Effector CD8-positive, alpha-beta T cell (primary cell): ENCODE measurements at places on chromosomes 13 and 19.

DNA sequence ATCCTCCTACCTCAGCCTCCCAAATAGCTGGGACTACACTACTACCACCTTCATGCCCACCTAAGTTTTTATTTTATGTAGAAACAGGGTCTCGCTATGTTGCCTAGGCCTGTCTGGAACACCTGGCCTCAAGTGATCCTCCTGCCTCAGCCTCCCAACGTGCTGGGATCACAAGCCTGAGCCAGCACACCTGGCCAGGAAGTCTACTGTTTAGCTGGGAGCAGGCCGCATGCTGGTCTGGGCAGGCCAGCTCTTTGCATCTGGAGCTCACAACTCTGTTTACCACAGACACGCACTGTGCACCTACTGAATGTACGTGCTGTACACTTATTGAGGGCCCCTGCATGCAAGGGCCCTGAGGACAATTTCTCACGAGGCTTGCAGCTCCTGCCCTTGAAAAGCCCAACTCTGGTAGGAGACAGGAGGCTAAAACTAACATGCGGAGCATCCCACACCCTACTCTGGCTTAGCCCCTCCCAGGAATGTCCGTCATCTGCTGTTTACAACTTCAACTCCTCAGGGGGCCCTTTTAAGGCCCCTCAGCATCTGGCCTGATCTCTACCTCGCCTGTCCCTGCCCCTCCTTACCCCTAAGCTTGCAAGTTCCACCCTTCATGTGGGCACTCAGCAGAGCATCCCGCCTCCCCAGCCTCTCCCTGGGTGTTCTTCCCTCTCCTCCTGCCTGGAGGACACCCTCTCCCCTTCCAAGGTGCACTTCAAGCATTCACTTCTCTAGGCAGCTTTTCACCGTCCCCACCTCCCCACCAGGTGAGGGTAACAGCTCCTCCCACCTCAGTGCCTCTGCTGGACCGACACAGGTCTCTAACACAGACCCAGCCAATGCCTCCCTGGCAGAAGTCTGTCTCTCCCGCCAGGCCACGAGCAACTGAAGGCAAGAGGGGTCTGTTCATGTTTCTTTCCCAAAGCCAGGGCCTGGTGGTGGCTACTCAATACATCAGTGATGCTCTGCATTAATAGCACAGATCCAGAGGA, 114.2 kb upstream of the UQCRFS1 start:
- DNase-seq, result no peak

DNA sequence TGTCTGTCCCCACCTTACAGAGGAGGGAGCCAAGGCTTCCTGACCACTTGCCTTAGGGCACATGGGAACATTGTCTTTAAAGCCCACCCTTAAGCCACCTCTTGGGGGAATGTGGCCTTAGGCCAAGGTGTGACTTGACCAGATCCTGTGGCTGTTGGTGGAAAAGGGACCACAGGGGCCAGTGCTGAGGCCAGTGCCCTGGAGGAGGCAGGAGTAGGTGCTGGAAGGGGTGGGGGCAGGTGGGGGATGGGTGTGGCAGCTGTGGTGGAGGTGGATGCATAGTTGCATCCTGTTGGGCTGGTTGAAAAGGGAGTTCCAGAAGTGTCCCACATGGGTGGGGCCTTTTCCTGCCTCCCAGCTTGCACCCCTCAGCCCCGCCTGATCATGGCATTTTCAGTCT, 44.8 kb downstream of the DNM2 start:
- no peak for DNase-seq

DNA sequence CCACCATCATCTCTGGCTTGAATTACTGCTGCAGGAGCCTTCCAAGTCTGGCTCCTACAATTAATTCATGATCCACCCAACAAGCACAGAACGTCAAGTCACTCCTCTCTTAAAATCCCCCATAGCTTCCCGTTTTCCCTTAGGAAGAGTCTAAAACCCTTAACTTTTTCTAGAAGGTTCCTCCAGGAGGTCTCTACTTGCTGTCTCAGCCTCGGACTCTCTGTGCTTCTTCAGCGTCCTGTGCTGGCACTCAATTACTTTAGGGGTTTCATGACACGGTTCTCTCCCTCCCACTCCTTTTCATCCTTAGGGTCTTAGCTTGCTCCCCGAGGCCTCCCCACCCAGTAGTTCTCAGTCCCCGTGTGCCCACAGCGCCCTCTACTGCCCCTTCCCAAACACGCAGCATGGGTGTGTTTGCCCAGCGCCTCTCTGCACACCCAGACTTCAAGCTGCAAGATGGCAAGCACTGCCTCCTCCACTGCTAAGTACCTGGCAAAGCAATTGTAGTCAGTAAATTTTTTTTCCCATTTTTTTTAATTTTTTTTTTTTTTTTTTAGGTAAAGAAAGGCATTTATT, 25.8 kb upstream of the MAP3K10 start:
- peak; percentile 51 for DNase-seq

GRCh38 chr19:5893296-5893903, 10.2 kb downstream of the NDUFA11 start:
- DNase-seq, result no peak

- no peak for DNase-seq
Observed at GRCh38 chr13:73683746-73684145, 450.5 kb downstream of the KLF12 start.

DNA sequence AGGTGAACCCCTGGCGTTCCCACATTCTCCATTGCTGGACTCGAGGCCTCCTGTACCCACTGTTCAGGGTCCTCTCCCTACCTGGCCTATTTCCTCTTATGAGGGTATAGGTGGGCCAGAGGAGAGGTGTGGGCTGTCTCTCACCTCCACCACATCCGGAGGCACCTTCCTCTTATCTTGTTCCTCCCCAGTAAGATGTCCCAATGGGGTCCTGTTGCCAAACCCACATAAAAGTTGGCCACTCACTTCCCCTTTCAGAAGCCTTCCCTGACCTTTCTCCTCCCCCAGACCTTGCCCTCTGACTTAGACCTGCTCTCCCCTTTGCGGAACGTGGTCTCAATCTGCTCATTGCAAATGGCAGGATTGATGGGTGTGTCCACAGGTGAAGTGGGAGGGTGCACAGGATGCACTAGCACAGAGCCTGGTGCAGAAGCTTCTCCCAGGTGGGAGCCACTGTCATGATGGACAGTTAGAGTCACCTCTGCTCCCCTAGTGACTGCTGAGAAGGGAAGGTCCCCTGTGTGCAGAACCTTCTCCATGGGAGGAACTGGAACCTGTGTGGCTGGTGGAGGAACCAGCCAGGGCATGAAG, 1.3 kb downstream of the CYP4F3 start:
- DNase-seq, result no peak

GRCh38 chr13:80665792-80666333, 324.9 kb upstream of the SPRY2 start:
- no peak for DNase-seq

GRCh38 chr19:41420101-41420880, 6.9 kb downstream of the B3GNT8 start:
- DNase-seq, result no peak

- no peak for DNase-seq
Observed at GRCh38 chr19:4504891-4505569, 13.3 kb downstream of the PLIN4 start.

DNA sequence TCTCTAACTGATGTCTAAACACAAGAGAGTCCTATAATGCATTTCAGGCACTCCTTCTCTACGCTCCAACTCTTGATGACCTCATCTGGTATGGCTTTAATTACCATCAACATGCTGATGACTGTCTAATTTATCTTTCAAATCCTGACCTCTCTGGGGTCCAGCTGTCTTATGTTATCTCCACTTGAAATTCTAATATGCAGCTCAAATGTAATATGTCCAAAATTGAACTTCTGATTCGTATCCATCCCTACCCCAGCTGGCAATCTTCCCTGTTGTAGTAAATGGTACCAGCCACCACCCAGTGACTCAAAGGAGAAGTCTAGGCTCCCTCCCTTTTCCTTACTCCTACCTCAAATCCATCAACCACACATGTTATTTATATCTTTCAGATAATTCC, 288.0 kb upstream of the SLC10A2 start:
- DNase-seq, result no peak

- DNase-seq, result no peak
Observed at GRCh38 chr13:57569986-57570385, 61.6 kb upstream of the PCDH17 start.

DNA sequence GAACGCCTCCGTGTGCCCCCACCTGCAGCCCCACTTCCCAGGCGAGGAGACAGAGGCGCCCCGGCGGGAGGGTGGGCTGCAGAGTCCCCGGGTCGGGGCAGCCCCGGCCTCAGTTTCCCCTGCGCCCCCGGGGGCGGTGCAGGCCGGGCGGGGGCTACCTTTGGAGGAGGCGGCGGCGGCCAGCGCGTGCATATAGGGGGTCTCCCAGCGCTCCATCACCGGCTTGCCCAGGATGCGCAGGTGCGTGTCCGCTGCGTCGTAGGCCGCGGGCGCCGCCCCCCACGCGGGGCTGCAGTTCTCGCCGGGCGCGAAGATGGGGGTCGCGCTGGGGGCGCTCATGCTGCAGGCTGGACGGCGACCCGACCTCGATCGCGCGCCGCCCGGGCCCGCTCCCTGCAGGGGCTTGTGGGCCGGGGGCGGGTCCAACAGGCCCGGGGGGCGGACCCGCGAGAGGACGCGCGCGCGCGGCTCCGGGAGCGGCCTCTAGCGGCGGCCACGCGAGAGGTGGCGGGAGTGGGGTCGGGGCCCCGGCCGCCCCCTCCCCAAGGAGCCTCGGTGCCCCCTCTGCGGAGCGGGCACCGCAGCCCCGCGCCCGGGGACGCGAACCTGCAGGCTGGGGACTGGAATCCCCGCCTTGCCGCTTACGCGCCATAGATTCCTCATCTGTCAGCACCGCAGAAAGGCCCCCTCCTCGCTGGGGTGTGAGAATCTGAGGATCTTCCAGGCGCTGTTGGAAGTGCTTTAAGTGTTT, at the start of gene GAMT:
Gene GAMT (minus strand): TSS at position 405 of the 751 bp plus-strand sequence. CDS start 66 bp downstream, at position 339.
- DNase-seq, result peak; percentile 40

DNA sequence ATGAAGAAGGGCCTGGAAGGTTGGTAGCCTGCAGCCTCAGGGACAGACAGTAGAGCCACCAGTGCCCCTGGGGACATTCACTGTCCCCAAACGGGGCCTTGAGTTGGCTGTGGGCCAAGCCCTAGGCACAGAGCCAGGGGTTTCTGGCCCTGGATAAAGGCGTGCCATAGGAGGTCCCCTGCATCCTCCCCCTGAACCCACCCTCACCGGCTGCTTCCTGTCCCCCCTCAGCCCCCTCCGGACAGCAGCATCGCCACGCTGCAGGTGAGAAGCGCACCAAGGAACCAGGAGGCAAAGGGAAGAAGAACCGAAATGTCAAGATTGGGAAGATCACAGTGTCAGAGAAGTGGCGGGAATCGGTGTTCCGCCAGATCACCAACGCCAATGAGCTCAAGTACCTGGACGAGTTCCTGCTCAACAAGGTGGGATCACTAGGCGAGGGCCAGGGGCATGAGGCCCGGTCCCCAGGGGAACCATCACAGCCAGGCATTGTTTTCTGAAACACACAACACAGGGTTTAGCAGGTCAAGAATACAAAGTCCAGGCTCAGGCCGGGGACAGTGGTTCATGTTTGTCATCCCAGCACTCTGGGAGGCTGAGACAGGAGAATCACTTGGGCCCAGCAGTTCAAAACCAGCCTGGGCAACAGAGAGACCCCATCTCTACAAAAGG, 14.6 kb upstream of the USE1 start:
- no peak for DNase-seq

DNA sequence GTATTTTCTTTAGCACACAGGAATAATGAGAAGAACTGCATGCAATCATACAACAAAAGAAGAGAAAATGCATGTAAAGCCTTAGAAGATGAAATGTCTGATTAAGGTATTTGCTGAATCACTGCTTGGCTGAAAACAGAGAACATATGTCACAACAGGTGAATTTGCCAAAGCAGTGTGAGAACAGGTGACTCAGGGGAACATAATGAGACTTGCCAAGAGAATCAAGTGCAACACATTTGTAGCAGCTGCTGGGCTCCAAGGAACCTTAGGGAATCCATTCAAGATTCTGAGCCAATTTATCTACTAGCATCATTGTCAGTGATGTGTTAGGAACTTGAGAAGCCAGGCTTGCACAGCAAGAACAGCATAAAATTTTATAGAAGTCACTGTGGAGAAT, 273.1 kb downstream of the PCDH20 start:
- DNase-seq, result no peak

DNA sequence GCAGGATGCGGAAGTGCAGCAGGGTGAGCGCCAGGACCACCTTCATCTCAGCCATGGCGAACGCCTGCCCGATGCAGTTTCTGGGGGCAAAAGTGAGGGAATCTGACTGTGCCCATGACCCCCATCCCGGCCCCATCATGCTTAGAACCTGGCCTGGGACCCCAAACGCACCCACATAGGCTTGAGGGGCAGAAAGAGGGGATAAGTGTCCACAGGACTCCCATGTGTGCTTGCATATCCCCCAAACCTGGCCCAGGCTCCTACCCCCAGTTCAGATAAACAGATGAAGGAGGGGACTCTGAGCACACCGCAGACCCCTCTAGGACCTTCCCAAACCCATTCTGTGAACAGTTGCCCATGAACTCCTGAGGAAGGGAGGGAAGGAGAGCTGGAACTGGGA, 16.0 kb upstream of the CYP4F2 start:
- DNase-seq, result no peak

DNA sequence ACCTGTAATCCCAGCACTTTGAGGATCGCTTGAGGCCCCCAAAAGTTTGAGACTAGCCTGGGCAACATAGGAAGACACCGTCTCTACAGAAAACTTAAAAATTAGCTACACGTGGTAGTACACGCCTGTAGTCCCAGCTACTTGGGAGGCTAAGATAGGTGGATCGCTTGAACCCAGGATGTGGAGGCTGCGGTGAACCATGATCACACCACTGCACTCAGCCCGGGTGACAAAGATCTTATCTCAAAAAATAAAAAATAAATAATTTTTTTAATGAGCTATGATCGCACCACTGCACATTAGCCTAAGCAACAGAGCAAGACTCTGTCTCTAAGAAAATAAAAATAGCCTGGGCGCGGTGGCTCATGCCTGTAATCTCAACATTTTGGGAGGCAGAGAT, 6.6 kb downstream of the RCBTB2 start:
- DNase-seq, result no peak

DNA sequence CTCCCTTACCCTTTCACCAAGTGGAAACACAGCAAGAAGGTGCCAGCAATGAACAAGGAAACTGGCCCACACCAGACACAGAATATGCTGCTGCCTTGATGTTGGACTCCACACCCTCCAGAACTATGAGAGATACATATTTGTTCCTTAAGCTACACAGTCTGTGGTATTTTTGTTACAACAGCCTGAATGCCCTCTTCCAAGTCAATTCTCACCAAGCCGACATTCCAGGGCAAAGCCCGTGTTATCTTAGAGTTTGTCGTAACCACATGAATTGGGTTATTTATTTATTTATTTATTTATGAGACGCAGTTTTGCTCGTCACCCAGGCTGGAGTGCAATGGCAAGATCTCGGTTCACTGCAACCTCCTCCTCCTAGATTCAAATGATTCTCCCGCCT, 14.9 kb downstream of the FGF21 start:
- DNase-seq, result no peak
